ENCODE measurements at places on chromosomes 5 and 9. TPM values are rescaled to one million over a fixed set of nuclear protein-coding genes. Genes with fewer than 3 reads are reported as not detected.

DNA sequence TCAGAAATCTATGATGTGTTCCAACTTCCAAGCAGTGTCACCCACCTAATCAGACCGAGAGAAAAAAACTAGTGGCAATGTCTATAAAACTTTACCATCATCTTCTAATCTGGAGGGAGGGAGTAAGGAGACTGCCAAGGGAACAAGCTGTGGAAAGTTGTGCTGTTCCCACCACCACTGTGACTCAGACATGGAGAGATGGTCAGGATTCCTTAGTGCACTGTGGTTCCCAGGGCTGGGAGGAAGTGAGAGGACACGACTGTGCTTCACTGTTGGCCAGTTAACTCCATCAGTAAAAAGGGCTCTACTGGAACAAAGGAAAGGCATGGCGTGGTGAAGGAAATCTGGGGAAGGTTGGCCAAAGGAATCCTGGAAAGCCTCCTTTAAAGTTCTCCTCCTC is 18.8 kb downstream of the TICAM2 start:
- peak; percentile 38 for DNase-seq

- DNase-seq: peak; percentile 7
These were observed 10.7 kb downstream of the LYSMD3 start for GRCh38 chr5:90518661-90519060.

DNA sequence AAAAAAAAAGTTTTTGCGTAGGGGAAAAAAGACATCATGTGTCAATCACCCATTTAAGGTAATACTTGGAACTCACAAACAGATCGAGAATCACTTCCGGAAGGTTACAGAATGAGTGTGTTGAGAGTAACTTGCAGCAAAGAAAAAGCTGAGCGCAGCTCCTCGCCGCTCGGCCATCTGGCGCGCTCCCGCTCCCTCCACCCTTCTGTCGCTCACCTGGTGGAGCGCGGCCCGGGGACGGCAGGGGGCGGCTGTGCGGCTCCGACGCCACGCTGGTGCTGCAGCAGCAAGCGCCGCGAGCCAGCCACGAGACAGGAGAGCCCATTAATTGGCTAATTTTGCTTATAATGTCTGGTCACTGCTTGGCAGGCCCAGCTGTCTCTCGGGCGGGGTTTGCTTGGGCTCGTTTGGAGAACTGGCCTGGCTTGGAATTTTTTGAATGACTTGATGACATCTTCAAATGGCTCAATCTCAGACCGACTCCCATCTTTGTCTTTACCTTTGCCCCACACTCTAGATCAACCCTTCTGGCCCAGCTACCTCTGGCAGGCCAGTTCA is 601.8 kb downstream of the CCDC171 start:
- no peak for DNase-seq

- no peak for DNase-seq
These were observed 959 bp upstream of the FBXL17 start for GRCh38 chr5:108382784-108383330.

DNA sequence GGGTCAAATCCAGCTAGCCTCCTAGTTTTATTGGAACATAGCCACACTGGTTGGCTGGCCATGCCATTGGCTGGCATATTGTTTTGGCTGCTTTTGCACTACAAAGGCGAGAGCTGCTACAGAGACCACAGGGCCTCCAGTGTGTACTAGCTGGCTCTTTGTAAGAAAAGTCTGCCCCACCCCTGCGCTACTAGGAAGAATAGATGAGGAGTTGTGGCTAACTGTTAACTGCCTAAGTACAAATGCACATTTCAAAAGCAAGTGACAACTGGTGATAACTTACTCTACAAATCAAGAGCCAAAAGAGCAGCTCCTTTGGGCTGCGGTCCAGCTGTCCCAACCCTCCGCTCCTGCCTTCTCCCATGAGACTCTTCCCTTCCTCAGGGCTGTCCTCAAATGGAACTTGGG is 63.9 kb downstream of the SERINC5 start:
- no peak for DNase-seq

GRCh38 chr9:106405871-106406435 is 457.0 kb upstream of the ZNF462 start:
- DNase-seq: no peak

DNA sequence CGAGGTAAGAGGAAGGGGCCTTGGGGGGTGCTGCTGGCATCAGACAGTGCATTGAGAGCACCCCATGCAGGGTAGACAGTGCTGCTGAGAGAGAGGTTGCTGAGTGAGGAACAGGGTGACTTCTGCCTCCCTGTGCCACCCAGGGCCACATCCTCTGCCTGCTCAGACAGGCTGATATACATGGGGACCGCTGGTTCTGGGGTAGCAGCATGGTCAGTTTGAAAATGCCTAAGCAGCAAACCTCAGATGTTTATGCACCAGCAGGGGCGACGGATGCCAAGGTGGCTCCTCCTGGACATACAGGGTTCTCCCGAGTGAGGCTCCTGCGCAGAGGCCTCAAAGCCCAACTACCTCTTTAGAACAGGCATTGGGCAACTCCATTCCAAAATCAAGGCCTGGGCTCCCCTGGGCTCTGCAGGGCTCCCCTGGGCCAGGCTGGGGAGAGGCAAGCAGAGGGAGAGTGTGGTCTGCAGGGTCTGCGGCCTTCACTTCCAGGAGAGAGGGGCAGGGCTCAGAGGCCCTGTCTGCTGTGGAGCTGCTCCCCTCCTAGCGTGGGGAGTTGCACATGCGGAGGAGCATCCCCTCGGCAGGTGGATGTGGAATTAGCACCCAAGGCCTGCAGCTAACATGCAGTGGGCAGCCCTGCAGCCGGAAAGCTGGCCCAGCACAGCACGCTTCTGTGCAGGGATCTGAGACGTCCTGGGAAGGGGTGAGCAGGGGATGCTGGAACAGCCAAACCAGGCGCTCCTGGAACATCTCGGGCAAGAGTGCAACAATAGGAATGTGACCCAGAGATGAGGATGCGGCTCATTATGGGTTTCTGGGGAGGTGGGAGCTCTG is 46.5 kb downstream of the IRX2 start:
- no peak for DNase-seq

GRCh38 chr9:121612511-121612998 is 38.9 kb upstream of the DAB2IP start:
- DNase-seq: peak; percentile 73

DNA sequence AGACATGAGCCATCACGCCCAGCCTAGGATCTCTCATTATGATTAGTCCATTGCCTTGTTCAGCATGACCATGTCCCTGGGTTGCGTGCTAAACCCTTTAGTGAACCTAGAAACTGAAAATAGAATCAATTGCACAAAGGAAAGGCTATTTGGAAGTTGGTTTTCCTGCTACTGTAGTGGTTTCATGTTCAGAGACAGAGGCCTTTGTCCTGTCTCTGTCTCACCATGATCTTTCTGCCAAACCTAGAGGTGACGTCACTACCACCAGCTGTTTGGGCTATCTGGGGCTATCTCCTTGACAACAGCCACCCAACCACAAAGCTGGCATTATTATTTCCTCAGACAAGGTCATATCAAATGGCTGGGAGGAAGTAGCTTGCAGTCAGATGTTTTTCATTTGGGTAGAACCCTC is 4.0 kb upstream of the CDK5RAP2 start:
- DNase-seq: peak; percentile 34

- DNase-seq: no peak
These were observed 136.2 kb upstream of the PUM3 start for GRCh38 chr9:2979957-2980610.

GRCh38 chr9:14310311-14310710 is 3.6 kb downstream of the NFIB start:
- no peak for DNase-seq

- DNase-seq: no peak
These were observed 168.2 kb downstream of the CD180 start for GRCh38 chr5:67028371-67028770.

DNA sequence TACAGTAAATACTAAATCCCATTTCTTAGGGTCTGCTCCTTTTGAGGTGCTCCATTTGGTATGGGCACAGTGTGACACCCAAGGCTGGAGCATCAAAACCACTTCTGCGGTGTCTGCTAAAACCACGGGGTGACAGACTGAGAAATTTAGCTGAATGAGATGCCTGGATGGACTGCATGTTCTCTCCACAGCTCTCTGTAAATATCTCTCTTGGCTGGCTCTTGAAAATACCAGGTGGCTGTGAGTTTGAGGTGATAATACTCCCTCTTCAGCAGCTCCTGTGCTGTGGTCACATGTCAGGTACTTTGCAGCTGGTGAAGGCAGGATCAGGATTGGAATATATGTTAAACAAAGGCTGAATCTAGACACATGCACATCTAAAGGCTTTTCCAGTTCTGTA is 93.7 kb upstream of the SIMC1 start:
- no peak for DNase-seq

DNA sequence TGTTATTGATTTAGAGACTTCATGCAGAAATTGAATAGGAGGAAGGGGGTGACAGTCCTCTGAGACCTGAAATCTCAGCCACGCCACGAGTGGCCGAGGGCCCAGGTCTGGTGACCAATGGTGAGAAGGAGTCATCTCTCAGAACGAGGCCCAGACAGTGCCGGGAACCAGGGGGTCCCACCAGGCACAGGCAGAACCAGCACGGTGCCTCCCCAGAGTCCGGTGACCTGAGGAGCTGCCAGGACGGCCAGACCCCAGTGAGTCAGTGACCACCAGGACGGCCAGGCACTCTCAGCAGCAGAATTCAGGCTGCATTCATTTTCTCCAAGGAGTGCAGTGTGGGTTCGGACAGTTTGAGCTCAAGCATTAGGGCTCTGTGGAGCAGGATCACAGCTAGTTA is 43.8 kb upstream of the NKD2 start:
- DNase-seq: no peak

- DNase-seq: peak; percentile 67
These were observed at the start of gene SVEP1 for GRCh38 chr9:110579034-110579861. Gene SVEP1, minus strand, starts transcription at chr9:110579741. Its CDS starts 198 bp downstream, at chr9:110579543.

DNA sequence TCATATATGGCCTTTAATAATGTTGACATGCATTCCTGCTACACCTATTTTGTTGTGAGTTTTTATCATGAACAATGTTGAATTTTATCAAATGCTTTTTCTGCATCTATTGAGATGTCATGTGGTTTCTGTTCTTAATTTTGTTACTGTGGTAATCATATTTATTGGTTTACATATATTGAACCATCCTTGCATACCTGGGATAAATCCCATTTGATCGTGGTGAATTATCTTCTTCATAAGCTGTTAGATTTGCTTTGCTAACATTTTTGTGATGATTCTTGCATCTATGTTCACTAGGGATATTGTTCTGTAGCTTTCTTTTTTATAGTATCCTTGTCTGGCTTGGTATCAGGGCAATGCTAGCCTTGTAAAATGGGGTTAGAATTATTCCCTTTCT is 222.0 kb downstream of the WDR70 start:
- DNase-seq: no peak

- DNase-seq: peak; percentile 80
These were observed 51.7 kb downstream of the ZNF474 start for GRCh38 chr5:122180863-122181548.

DNA sequence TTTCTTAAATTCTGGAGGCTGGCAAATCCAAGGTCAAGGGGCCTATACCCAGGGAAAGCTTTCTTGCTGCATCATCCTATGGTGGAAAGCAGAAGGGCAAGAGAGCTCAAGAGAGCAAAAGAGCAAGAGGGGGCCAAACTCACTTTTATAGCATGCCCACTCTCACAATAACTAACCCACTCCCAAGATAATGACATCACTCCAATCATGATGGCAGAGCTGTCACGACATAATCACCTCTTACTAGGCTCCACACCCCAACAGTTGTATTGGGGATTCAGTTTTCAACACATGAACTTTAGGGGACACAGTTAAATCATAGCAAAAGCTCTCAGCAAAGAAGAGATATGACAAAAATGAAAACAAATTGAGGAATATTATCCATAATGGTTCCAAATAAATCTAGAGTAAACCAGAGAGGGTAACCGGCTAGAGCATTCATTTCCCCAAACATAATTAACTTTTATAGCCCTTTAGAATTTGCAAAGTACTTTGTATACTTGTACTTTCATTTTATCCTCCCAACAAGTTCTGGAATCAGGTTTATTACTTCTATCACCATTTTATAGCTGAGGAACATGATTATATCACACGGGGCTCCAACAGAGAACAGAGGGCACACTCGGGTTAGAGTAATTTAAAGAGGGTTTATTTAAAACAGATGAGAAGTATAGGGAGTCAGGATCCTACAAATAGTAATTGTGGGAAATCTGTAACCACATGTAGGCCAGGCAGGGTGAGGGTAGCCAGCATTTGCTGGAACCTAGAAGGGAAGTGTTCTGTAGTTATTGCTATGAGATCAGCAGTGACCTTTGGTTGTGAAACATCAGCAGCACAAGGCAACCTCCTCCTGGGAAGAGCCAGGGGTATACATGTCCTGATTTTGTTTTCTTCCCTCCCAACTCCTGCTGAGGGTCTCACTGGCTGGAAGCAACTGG is 7.2 kb upstream of the TARS1 start:
- DNase-seq: no peak

GRCh38 chr9:137428841-137429545 is 5.8 kb downstream of the NOXA1 start:
- no peak for DNase-seq

- DNase-seq: peak; percentile 83
These were observed 27.6 kb downstream of the IL7R start for GRCh38 chr5:35884191-35884769.

GRCh38 chr5:147789820-147790219 is 7.3 kb upstream of the JAKMIP2 start:
- DNase-seq: no peak

CATSPER3 gene
- 0.91 TPM for total RNA-seq

TMEFF1 gene
- 0.28 TPM for total RNA-seq

ARID3C gene
- total RNA-seq: not detected

CA9 gene
- not detected for total RNA-seq

GLRA1 gene
- not detected for total RNA-seq

CMBL gene
- 17.6 TPM for total RNA-seq

GRIN3A gene
- total RNA-seq: not detected

LVRN gene
- 0.71 TPM for total RNA-seq

C9 gene
- not detected for total RNA-seq

All from MCF 10A (cell line).